ENCODE measurements at places on chromosomes 12 and 14.

DNA sequence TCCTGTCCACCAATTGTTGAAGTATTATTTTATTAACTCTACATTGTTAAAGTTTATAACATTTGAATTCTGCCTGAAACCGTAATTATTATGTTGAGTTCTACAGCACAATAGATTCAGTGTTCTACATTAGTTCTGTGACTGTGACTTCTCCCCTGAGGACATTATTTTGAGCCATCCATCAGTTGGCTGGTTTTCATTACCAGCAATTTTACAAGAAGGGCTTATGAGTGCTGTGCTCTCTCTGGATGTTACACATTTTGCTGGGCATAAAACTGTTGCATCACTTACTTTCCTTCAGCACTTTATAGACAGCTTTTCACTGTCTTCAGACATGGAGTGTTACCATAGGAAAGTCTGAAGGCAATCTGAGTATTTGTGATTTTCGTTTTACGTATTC is 118.2 kb upstream of the KITLG start:
- no peak for DNase-seq

GRCh38 chr14:36207500-36207899 is 31.0 kb upstream of the PTCSC3 start:
- no peak for DNase-seq

GRCh38 chr14:37936971-37937370 is 270.7 kb upstream of the SSTR1 start:
- DNase-seq: no peak

- no peak for DNase-seq
Observed at GRCh38 chr14:93099196-93099595, 16.5 kb downstream of the ITPK1 start.

GRCh38 chr12:4933411-4933810 is 23.7 kb downstream of the KCNA1 start:
- no peak for DNase-seq

DNA sequence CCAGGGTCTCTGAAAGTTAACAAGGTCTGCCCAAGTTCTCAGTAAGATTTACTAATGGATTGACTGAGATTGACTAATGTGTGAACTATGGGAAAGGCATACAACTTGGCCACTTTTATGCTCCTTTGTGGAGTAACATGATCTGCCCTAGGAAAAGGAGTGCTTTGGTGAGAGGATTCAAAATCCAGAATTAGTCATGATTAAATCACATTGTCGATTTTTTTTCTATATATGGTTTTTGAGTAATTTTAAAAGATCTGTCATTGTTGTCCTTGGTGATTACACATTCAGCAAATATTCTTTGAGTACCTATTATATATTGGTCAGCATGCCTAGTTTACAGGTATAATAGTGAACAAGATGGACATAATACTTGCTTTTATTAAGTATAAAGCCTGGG is 147.7 kb upstream of the SYT10 start:
- no peak for DNase-seq

- DNase-seq: no peak
Observed at GRCh38 chr12:114902665-114903064, 218.7 kb upstream of the TBX3 start.

- no peak for DNase-seq
Observed at GRCh38 chr12:57603815-57604453, 690 bp upstream of the DTX3 start.

DNA sequence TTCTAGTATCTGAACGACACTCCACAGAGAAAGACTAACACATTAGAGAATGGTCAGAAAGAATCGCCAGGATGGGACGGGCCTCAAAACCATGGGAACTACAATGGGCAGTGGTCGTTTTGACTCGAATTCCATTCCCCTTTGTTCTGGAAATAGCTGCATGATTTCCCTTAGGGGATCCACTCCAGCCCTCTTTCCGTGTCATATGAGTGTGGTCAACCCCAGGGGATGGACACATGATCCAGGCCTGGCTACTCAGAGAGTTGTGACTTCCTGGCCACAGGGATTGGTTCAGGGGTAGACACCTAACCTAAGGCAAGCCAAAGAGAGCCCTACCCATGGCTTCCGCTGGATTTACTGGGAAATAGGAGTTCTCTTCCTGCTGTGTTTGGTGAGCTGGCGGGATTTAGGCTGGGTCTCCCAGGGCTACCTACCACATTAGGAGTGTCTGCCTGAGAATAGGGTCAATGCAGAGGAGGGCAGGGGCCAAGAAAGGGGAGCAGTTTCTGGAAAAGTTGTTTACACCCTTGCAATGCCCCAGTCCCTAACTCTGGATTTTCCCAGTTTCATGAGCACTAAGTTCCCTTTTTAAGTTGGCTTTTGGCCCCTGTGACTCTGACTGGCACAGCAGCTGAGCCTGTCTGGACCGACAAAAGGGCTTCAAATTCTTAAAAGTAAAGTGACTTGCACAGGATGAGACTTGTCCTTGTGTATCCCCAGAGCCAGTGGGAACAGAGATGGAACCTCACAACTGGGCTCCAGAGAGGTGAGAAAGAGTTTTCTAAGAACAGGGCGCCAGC is 28.1 kb upstream of the GPATCH2L start:
- DNase-seq: no peak

- no peak for DNase-seq
Observed at GRCh38 chr12:75599061-75599460, 87.7 kb upstream of the KRR1 start.

- DNase-seq: no peak
Observed at GRCh38 chr12:6334359-6334758, 7.5 kb downstream of the TNFRSF1A start.

GRCh38 chr14:102754370-102755262 is 22.6 kb upstream of the TRAF3 start:
- no peak for DNase-seq

- DNase-seq: no peak
Observed at GRCh38 chr12:125418902-125419564, 353.8 kb downstream of the AACS start.

- no peak for DNase-seq
Observed at GRCh38 chr12:112473056-112473455, 54.3 kb downstream of the PTPN11 start.

DNA sequence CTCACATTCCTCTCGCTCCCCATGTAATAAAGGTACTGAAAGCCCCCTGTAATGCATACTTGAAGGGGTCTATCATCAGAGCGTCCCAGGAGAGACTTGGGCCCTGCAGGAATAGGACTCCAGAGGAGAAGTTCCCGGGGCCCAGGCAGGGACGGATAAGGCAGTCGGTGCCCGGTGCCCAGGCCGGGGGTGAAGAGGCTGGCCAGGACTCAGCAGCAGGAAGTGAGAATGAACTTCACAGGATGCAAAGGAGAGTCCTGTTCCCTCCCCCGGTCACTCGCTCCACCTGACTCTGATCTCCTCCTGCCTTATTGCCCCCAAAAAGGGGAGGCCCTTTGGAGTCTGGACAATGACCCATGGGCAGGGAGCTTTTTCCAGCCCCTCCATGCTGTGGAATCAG is 40.2 kb downstream of the LRRC74A start:
- no peak for DNase-seq

- no peak for DNase-seq
Observed at GRCh38 chr14:104973135-104973384, 5.1 kb downstream of the AHNAK2 start.

- no peak for DNase-seq
Observed at GRCh38 chr14:40269436-40269835, 837.2 kb upstream of the FBXO33 start.

DNA sequence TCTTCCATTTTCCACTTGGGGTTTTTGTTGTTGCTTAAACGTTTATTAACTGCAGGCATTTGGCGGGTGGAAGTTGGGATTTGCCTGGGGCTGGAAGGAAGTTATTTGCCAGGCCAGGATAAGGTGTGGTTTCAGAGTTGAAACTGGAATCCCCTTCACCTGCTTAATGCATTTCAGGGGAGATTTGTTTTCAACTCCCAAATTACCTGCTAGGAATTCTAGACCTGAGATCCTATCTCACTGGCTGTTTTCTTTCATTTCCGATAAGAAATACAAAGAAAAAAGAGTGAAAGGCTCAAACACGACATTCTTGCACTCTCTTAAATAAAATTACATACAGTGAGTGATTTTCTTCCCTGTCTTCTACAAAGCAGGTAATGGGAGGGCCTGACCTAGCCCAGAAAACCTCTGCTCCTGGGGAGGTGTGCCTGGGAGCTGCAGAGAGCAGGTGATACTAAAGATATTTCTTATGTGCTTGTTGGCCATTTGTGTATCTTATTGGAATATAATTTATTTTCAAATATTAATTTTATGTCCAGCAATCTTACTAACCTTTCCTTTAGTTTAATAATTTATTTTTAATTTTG is 278.2 kb downstream of the ZFP36L1 start:
- no peak for DNase-seq

- no peak for DNase-seq
Observed at GRCh38 chr12:88753707-88754106, 173.4 kb upstream of the KITLG start.

DNA sequence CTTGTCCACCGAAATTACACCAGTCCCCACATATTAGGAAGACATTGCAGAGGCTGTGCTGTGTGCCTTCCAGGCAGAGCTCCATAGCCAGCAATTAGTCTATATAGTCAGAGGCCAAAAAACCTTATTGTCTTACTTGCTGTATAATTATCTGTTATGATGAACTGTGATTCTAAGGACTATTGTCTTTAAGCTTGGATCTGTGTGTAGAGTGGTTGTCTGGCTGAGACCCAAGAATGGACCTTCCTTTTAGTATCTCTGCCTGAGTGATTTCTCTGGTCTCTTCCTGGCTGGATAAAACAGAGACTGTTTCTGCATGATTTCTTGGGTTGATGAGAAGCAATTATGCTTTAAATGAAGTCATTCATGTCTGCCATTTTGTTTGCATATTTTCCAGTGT is 465.3 kb downstream of the PRKD1 start:
- no peak for DNase-seq

GRCh38 chr12:57488402-57489156 is 711 bp downstream of the MARS1 start:
- DNase-seq: no peak

All from activated effector memory CD4-positive, alpha-beta T cell treated with Interleukin-2 at 50 U/mL for 16 hours (primary cell).